ENCODE measurements at places on chromosomes 7 and 10.

DNA sequence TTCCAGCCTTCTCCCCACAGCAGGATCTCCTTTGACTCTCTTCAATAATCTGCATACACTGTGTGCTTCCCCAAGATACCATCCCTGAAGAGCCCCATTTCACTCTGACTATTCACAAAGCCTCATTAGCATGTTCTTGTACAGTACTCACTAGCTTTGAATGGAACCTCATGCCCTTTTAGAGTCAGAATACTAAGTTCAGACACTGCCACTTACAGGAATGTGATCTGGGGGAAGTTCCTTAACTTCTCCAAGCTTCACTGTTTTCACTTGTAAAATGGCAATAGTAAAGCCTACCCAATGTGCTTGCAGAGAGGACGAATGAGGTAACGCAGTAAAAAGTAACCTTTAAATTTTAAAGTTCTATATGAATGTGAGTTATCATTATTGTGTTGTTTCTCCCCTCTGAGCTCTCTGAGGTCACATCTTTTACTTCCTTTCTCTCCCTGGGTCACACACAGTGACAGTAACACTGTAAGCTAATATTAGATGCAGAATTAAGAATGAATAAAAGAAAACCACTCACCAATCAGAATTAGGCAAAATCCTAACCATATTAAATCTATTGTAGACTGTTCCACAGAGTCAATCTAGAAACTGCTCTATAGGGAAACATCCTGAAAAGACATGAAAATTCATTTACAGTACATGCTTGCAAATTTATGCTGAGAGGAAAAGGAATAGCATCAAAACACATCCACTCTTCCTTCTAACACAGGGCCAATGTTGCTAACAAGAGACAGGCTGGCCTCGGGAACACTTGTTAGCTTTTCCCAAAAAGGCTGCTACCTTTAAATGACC lies 64.2 kb upstream of the IL6 start:
- DNase-seq: no peak

DNA sequence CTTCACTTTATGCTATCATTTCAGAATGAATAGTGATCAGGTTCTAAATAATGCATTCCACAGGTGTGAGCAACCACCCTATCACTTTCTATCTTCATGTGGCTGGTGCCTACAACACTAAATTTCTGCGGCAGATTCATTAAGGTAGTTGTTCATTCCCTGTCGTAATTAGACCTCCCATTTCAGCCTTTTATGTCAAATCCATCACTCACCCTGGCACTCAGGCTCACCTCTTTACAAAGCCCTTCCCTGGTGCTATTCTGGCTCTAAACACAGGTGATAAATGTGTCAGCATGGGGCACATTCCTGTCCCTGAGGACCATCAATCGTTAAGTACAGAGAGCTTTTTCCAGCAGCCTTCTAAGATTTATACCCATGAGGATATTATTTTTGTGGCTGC lies 300.0 kb upstream of the C7orf33 start:
- no peak for DNase-seq

DNA sequence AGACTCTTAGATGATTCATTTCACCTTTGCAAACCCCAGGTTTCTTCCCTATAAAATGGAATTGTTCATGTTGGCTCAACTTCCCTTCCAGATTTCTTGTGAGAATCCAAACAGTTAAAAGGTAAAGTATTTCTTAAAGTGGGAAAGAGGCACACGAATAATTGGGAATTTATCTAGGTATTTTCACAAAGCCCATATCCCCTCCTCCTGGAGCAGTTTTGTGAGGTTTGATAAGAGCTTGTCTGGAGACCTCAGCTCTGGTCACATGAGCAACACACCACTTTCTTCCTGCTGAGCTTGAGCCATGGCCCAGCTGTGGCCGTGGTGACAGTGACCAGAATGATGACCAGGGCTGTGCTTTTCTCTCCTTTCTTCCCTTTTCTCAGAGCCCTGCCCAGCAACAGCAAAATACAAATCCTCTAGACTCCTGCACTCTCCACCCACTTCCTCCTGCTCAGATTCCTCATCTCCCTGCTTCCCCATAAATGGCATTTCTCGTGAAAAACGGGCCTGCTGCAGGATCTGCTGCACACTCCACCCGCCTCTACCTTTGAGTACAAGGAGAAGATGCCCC lies 87.7 kb downstream of the PIK3CG start:
- DNase-seq: no peak

GRCh38 chr7:26329520-26330255 lies 38.0 kb downstream of the SNX10 start:
- DNase-seq: no peak

- DNase-seq: no peak
Measured at GRCh38 chr7:96388620-96389383, 66.9 kb upstream of the SLC25A13 start.

DNA sequence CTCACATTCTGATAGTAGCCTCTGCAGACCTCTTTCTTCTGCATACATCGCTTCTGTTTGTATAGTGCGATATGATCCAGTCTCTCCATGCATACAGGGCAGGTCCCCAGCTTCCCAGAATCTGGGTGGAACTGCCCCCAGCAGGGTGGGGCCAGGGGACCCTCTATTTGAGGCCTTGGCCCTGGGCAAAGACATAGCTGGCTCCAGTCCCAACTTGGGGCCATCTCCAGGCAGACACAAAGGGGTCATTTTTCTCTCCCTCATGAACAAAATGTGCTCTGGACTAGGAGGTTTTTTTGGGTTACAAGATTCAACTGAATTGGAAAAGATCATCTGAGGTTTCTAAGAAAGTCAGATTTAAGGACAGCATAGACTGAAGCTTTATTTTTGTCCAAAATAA lies 21.1 kb upstream of the HSPA12A start:
- no peak for DNase-seq

DNA sequence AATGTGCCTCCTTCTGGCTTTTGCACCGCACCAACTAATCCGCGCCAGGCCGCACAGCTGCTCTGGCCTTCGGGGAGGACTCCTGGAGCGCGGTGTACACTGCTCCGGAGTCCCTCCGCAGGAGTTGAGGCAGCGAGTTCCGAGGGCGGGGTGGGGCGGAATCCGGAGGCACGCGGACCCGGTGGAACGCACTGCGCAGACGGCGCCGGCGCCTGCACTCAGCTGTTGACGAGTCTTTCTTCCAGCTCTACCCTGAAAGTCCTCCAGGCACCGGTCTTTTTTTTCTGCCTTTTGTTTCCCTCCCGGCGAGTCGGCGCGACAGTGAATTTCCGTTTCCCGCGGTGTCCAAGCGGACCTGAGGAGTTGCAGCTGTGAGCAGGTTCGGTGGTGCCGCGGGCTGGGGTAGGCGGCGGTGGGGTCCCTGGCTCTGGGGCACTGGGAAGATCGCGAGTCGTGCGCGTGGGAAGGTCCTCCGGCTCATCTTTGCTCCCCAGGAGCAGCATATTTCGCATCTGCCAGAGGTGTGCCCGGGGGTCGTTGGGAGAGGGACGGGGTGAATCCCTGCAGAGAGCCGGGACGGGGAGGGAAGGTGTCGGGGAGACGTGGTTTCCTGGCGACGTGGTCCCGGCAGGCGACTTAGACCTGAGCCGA lies 44.1 kb downstream of the SFTPD start:
- peak; percentile 44 for DNase-seq

DNA sequence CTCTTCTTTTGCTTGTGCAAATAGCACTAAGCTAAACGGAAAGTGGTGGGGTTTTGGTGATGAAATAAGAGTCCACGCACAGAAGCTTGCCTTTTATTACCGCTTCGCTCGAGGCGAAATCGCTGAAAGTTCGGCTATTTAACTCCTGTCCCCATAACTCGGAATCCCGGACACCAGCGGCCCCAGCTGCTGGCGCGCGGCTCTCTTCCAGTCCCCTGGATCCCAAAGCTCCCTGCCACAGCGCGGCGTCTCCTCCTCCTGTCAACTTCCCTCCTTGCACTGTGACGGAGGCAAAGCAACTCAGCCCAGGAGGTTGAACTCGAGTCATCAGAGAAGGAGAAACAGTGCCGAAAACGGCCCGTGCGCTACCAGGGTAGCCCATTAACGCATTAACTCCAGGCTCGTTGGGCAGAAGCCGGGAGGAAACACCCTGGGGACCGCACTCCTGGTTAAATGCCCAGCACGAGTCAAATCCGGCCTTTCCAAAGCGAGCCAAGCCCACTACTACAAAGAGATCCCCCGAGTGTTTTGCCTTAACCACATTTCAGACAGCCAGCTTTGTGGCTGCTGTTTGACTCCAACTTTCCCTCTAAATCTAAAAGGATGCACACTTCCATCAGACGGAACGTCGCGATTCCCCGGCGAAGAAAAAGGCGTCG lies 1.3 kb downstream of the SEMA3D start:
- DNase-seq: no peak

DNA sequence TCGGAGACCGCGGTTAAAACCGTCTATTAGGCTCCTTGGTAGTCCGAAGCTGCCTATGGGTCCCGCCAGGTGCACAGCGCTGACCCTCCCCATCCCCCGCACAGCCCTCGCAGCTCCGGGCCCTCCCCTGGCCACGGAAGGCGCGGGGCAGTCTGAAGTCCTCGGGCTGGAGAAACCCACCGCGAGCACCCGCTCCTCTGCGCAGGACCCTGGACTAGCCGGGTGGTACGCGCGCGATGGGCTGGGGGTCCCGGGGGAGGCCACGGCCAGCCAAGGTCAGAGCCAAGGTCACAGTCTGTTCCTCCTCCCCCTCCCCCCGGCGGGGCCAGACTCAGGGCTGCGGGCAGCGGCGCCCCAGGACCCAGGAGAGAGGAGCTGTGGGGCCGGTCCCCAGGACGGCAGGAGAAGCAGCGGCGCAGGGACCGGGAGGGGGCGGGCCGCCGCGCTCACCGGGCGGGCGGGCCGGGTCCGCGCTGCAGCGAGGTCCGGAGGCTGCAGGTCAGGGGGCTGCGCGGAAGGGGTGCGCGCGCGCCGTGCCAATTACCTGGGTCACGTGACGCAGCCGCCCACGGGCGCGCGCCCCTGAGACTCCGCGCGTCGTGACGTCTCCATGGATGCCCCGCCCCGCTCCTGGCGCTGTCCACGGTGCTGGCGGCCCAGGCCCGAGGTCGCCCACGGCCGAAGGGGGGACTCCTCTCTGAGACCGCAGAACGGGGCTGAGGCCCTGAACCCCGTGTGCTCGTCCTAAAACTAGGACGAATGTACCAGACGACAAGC lies at the start of gene OGDHL:
Gene OGDHL (minus strand): TSS at position 535 of the 777 bp plus-strand sequence. CDS start 3,731 bp downstream, outside the sequence.
- no peak for DNase-seq

GRCh38 chr10:92517034-92517655 lies 56.7 kb downstream of the IDE start:
- peak; percentile 81 for DNase-seq

DNA sequence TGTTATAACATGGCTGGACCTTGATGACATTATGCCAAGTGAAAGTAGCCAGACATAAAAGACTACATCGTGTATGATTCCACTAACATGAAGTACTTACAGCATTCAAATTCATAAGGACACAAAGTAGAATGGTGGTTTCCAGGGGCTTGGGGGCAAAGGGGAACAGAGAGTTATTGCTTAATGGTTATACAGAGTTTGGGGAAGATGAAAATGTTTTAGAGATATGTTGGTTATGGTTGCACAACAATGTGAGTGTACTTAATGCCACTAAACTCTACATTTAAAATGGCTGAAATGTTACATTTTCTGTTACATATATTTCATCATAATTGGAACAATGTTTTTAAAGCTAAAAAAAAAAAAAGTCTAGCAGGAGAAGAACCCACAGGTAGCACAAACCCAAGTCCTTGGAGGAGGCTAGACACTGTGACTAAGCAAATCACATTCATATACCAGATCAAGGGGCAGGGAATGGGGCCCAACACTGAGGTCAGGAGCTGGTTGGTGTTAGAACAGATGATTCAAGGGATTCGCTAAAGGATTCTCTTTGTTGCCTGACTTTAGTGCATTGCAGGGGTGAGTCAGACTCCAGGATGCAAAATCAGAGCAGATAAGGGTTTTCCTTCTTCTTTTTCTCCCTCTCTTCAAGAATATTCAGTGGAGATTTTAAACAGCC lies 25.1 kb upstream of the AOAH start:
- no peak for DNase-seq

DNA sequence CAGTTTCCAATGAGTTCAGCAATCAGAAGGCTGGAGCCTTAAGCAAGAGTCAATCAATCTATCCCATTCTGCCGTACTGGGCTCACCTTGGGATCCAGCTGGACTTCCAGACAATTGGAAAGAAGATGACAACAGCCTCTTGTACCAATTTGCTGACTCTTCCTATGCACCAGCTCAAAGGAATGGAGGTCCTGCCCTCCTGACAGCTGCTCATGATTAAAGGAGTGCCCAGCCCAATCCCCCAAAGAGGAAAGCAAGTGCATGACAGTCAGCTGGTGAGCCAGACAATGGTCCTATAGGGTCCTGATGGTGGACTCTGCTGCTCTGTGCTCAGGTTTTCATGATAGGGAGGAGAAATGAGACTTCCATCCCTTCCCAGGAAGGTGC lies 25.1 kb downstream of the VSTM4 start:
- no peak for DNase-seq

- no peak for DNase-seq
Measured at GRCh38 chr10:133090654-133091053, 2.9 kb downstream of the ADGRA1 start.

DNA sequence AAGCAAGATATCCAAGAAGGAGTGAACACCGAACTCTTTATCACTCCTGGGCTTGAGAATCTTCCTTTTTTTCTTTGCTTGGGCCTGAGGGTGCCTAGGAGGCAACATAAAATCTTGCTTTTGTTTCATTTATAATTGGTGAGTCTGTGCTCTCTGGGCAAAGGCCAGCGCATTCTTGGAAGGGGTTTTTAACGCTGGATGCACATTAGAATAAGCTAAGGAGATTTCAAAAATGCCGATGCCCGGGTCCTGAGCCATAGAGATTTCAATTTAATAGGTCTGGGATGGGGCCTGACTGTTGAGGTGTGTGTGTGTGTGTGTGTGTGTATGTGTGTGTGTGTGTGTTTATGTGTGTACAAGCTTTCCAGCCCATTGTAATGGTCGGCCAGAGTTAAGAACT lies 62.0 kb upstream of the SORCS3 start:
- no peak for DNase-seq

DNA sequence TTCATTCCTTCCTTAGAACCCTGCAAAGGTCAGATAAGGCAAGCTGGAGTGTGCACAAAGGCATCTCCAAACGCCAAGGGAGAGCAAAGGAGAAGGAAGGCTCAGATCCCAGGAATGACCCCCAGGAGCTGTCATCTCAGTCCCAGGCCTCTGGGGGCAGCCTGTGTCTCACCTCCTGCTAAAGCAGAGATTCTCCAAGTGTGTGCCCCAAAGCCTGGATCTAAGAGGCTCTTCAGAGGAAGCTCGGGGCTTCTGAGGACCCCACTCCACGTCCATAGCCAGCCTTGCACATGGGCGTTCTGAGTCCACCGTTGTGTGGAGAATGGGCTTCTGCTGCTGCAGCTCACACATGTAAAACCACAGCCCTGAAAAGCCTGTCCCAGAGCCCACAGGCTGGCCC lies 5.1 kb upstream of the GRID1 start:
- no peak for DNase-seq

- DNase-seq: no peak
Measured at GRCh38 chr7:131045526-131045925, 282.1 kb upstream of the MKLN1 start.

DNA sequence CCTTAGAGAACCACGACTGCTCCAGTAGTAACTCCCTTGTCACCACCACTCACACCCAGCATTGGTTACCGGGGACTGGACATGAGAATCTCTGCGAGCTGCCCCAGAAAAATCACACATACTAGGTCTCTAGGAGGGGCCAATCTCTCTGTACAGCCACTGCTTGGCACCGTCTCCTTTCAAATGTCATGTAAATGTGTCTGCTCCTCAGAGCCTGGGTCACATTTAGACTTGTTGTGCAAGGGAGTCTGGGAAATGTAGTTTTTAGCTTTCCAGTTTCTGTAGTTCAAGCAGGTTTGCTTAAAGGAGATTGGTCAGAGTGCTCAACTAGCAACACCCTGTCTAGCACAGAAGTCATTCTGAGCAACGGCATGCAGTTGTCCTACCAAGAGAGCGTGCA lies 60.0 kb downstream of the CHN2 start:
- no peak for DNase-seq
